Renal pelvis (tissue), 12 donors: ENCODE measurements at places on chromosomes 5 and 9. TPM values are rescaled to one million over a fixed set of nuclear protein-coding genes. Genes with fewer than 3 reads are reported as not detected.

Gene TRPM3
- polyA plus RNA-seq: 16.3 TPM

Gene ENTPD2
- polyA plus RNA-seq: 5.5 TPM

Gene F2RL1
- polyA plus RNA-seq: 37.7 TPM

Gene ADCY2
- 4.0 TPM for polyA plus RNA-seq

Gene TMEM203
- polyA plus RNA-seq: 41.9 TPM

Gene LRRC70
- polyA plus RNA-seq: 5.7 TPM

Gene SPATA31A3
- polyA plus RNA-seq: not detected

Gene PCDHGC3
- 91.6 TPM for polyA plus RNA-seq

Gene GFRA3
- polyA plus RNA-seq: 4.6 TPM

Gene IRX2
- polyA plus RNA-seq: 22.6 TPM

Gene OGN
- polyA plus RNA-seq: 65.2 TPM

Gene SLIT3
- 62.4 TPM for polyA plus RNA-seq

Gene TNFAIP8
- 22.9 TPM for polyA plus RNA-seq

Gene WNT8A
- 0.09 TPM for polyA plus RNA-seq

Gene TCERG1
- polyA plus RNA-seq: 134 TPM

Gene LCN9
- not detected for polyA plus RNA-seq

Gene MYORG
- polyA plus RNA-seq: 9.9 TPM

Gene STPG3
- 2.8 TPM for polyA plus RNA-seq

Gene GPX3
- polyA plus RNA-seq: 1,471 TPM

Gene PRLR
- 27.5 TPM for polyA plus RNA-seq

Gene C9
- polyA plus RNA-seq: 0.44 TPM

Gene MUSK
- 0.23 TPM for polyA plus RNA-seq

Gene SLCO4C1
- 32.4 TPM for polyA plus RNA-seq

Gene PGM5
- 42.5 TPM for polyA plus RNA-seq

Gene SLC9A3
- polyA plus RNA-seq: 58.0 TPM

Gene IL13
- not detected for polyA plus RNA-seq

Gene CATSPER3
- 1.5 TPM for polyA plus RNA-seq

Gene SLC6A7
- 0.12 TPM for polyA plus RNA-seq

Gene PTAR1
- 46.4 TPM for polyA plus RNA-seq

Gene PHYHD1
- polyA plus RNA-seq: 63.6 TPM

Gene PLPP6
- 16.2 TPM for polyA plus RNA-seq

Gene PRR7
- polyA plus RNA-seq: 3.1 TPM

Gene PTPRD
- polyA plus RNA-seq: 122 TPM

Gene HDHD3
- polyA plus RNA-seq: 51.9 TPM

Gene GRPEL2
- 19.5 TPM for polyA plus RNA-seq

Gene ROR2
- 20.6 TPM for polyA plus RNA-seq

Gene FOXD4L4
- polyA plus RNA-seq: 0.07 TPM

Gene C1QTNF3
- polyA plus RNA-seq: 47.6 TPM

Gene PCDHAC1
- 0.10 TPM for polyA plus RNA-seq

Gene SLC23A1
- polyA plus RNA-seq: 15.0 TPM

Gene OR1Q1
- polyA plus RNA-seq: not detected

Gene GNG10
- polyA plus RNA-seq: 46.9 TPM

Gene CCL28
- polyA plus RNA-seq: 2.7 TPM

Gene PHF24
- 0.13 TPM for polyA plus RNA-seq

Gene DROSHA
- 95.0 TPM for polyA plus RNA-seq

Gene MAMDC2
- polyA plus RNA-seq: 7.3 TPM

Gene PCDHGA6
- polyA plus RNA-seq: 6.4 TPM

Gene DNAH5
- polyA plus RNA-seq: 1.1 TPM

Gene BTNL8
- 1.1 TPM for polyA plus RNA-seq

Gene ANGPTL2
- polyA plus RNA-seq: 8.3 TPM

Gene OR4F3
- not detected for polyA plus RNA-seq

Gene DOCK2
- 2.5 TPM for polyA plus RNA-seq

Gene C5orf58
- polyA plus RNA-seq: 0.24 TPM

Gene IL4
- polyA plus RNA-seq: not detected

Gene GFI1B
- 0.78 TPM for polyA plus RNA-seq

Gene SPINK13
- polyA plus RNA-seq: 0.91 TPM
